Stimulated activated CD4-positive, alpha-beta T cell treated with anti-CD3 and anti-CD28 coated beads, Interleukin-4, amount 100 ng/mL, for 48 hours (primary cell): ENCODE measurements at places on chromosomes 13 and 19.

- DNase-seq = no peak
Observed at GRCh38 chr13:75180805-75181455, 301.0 kb downstream of the TBC1D4 start.

GRCh38 chr13:108495646-108496361 is 133.6 kb upstream of the MYO16 start:
- no peak for DNase-seq

GRCh38 chr13:97205465-97205864 is 16.7 kb upstream of the MBNL2 start:
- no peak for DNase-seq

DNA sequence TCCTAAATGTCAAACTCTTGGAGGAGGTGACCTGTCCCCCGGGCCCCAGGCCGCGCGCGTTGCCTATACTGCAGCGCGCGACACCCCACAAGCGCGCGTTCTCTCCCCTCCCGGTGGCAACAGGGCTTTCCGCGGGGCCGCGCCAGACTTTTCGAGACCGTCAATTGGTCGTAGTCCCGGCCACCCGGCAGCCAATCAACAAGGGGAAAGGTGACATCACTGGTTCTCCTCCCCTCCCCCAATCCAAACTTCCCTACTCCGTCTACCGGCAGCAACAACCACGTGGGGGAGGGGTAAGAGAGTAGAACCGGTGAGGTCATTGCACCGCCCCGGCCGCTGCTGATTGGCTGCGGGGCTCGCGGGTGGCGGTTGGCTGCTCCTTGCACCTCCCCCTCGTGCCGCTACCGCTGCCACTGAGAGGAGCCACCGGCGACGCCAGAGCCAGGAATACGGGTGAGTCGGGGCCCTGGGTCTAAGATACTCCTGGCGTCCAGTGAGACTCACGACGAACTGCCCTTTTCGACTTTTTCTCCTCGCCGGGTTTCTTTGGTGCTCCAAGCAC is 829 bp upstream of the CIC start:
- peak; percentile 93 for DNase-seq

DNA sequence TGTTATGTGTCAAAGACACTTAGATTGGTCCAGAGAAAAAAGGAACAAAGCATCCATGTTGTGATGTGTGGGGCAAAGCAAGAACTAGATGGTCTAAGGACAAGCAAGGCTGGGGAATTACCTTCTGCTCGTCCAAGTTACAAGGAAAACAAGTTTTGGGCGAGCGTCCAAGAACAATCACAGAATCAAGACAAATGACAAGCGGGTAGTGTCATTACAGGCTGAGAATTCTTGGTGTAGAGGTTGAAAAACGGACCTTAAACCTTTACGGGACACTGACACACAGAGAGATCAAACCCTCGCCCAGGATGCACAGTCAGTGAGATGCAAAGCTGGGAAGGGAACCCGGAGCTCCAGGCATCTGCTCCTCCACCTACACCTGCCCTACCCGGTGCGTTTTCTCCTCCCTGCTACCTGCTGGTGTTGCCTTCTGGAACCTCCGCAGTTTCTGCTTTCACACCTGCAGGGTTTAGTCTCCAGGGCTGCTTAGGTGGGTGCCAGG is 515 bp upstream of the ZNF324B start:
- no peak for DNase-seq

GRCh38 chr13:113168211-113168610 is 9.8 kb downstream of the PROZ start:
- DNase-seq = no peak
